ENCODE measurements at places on chromosomes 3 and 15.

- no peak for DNase-seq
These were observed 1298.5 kb downstream of the ROBO2 start for GRCh38 chr3:78338405-78338804.

DNA sequence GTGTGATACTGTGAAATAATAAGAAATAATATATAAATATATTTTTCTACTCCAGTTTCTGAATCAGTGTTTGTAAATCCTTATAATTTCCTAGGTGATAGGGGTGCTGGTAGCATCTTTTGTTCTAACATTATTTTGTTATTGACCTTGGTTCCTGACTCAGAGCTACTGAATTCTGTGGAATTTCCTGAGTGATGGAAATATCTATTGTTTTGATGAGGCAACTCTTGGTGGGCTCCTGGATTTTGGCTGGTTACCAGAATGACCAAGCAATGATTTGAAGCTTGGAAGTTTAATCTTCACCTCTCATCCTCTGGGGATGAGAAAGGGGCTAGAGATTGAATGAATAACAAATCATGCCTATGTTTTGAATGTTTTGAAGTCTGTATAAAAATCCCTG, 377.3 kb downstream of the LPP start:
- no peak for DNase-seq

- no peak for DNase-seq
These were observed 104.7 kb upstream of the NR2F2 start for GRCh38 chr15:96225642-96226259.

GRCh38 chr15:51589881-51590568, 32.5 kb downstream of the DMXL2 start:
- DNase-seq, result no peak

GRCh38 chr3:191592105-191592504, 131.1 kb downstream of the PYDC2 start:
- DNase-seq, result no peak

DNA sequence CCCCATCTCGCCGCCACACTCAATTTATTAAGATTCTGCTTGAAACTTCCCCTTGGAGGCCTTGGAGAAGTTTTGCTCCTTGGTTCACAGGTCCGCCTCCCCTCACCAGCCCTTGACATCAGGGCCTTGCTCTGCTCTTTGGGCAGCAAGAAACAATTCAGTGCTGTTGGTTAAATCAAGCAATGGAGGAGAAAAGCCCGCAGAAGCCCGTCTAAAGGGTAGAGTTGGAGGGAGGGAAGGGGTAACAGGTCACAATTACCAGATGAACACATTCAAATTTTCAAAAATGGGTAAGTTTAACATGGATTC, 429 bp downstream of the PARP9 start:
- DNase-seq, result no peak

- DNase-seq, result no peak
These were observed 56.1 kb upstream of the WNT5A start for GRCh38 chr3:55543181-55543614.

- no peak for DNase-seq
These were observed 223.2 kb upstream of the HES1 start for GRCh38 chr3:193912621-193913178.

- no peak for DNase-seq
These were observed 31.9 kb downstream of the UBE2E1 start for GRCh38 chr3:23837691-23838090.

- DNase-seq, result no peak
These were observed 124.0 kb downstream of the NTRK3 start for GRCh38 chr15:88132499-88132898.

- no peak for DNase-seq
These were observed 169.5 kb downstream of the PLD1 start for GRCh38 chr3:171640520-171641412.

DNA sequence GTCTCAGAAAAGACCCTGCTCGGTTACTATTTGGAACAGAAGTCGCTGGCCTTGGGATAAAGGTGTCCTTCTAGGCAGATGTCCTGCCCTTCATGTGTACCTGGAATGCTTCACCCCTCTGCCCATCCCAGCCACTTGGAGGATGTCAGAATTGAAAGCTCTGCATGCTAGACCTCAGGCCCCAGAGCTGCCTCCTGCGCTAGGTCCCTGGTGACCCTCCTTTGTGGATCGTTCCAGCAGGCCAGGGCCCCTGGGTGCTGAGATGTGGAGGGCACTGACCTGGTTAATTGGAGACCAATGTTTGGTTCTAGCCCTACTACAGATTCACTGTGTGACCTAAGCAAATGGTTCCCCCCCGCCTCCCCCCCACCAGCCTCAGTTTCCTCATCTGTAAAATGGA, 2.7 kb upstream of the CTSH start:
- no peak for DNase-seq

GRCh38 chr15:60531801-60532200, 52.9 kb upstream of the ICE2 start:
- DNase-seq, result no peak

- no peak for DNase-seq
These were observed 108.8 kb downstream of the PLOD2 start for GRCh38 chr3:146052056-146052790.

DNA sequence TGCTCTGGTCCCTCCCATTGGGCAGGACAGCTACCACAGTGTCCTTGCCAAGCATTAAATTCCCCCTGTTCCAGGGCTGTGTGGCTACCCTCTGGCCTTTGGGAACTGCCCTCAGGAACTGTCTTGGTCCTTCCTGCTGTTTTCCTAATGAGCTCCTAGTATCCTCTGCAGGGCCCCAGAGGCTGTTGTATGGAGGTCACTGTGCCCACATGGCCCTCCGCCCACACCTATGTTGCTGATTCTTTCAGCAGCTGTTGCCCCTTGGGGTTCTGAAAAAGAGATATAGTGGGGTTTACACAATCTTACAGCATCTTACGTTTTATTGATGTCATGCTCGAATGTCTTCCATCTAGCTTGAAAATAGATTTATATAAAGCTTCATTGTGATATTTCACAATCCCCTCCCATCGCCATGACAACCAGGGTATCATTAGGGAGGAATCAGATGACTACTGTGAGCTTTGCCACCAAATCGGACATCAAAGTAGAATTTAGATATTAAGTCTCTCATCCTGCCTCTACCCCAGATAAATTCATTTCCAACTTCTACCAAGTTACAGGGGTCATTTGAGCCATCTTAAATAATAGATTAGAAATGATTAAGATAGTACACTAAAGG, 97.1 kb upstream of the NR2E3 start:
- no peak for DNase-seq

DNA sequence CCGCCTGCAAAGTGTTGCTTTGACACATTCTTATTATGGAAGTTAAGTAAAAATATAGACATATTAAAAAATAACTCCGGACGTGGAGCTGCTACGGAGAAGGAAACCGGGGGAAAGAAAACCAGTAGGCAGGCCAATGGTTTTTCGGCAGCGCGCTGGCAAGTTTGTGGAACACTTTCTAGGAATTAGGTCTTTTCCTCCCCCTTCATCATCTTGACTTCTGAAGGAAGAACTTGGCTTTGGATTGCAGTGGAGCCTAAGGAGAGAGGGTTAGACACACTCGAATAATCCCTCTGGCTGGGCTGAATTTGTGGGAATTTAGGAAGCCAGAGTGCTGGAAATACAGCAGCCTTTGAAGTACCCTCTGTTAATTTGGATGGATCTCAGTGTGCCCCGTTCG, 317 bp downstream of the ROBO2 start:
- DNase-seq, result no peak

DNA sequence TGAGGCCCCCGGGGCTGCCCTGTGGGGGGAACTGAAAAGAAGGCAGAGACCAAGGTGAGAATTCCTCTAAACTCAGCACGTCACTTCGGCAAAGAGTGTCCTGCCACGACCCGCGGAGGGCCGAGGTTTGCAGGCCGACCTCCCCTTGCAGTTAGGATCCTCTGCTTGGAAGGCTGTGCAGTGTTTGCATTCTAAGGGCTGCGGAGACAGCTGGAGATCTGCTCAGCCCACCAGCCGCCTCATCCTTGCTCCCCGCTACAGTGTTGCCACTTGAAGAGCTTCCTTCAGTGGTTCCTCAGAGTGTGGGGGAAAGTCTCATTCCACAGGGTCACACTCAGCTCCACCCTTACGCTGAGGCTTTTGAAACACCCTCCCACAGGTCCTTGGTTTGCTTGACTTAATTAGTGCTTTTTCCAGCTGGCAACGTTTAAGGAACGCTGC, 10.8 kb downstream of the SLC51A start:
- no peak for DNase-seq

DNA sequence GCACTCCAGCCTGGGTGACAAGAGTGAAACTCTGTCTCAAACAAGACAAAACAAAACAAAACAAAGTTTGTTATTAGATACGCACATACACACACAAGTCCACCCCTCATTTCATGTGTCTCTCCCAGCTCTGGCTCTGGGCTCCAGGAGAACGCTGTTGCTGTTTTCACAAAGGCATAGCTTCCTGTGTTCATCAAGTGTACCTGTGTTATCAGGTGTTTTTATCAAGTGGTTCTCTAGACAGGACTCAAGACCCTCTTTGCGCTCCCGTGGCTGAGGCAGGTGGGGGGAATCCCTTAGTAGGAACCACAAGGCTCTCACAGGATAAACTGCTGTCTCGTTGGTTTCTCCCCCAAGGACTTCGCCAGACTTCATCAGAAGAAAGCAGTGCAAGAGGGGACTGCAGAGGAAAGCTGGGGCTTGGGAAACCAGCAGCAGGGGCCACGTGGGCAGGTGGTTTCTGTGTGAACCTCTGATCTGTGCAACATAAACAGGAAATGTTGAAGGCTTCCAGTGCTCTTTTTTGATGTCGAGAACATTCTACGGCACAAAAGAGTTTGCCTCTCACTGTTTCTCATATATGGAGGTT, 6.9 kb upstream of the PPP1R2 start:
- no peak for DNase-seq

DNA sequence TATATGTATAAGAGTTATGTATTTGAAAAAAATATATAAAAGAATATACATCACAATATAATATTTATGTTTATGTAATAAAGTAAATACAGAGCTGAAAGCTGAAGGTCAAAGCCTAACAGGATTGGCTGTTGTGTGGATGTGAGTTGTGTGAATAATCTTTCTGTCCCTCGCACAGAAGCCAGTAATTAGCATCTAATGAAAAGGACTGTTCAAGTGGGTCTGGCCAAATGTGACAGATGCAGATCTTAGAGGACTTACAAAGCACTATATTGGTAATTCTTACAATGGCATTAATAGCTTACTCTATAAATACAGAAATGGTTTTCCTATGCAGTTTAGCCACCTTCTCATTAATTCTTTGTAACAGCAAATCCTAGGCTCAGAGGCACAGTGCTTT, 2.4 kb downstream of the MKRN3 start:
- no peak for DNase-seq

GRCh38 chr3:55634345-55634744, 147.2 kb upstream of the WNT5A start:
- no peak for DNase-seq

- no peak for DNase-seq
These were observed 20.5 kb downstream of the DNASE1L3 start for GRCh38 chr3:58190291-58190690.

- DNase-seq, result no peak
These were observed 40.3 kb downstream of the ABHD2 start for GRCh38 chr15:89128320-89129122.

DNA sequence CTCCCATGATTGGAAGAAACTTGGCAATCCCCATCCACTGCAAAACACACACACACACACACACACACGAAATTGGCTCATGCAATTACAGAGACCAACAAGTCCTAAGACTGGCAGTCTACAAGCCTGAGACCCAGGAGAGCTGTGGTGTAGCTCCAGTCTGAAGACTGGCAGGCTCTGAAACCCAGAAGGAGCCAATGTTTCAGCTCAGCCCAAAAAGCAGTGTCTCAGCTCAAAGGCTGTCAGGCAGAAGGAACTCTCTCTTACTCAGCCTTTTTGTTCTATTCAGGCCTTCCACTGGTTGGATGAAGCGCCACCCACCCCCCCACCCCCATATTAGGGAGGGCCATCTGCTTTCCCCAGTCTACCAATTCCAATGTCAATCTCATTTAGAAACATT, 32.1 kb downstream of the MESD start:
- no peak for DNase-seq

- no peak for DNase-seq
These were observed 56.5 kb downstream of the HEG1 start for GRCh38 chr3:124999317-124999716.

DNA sequence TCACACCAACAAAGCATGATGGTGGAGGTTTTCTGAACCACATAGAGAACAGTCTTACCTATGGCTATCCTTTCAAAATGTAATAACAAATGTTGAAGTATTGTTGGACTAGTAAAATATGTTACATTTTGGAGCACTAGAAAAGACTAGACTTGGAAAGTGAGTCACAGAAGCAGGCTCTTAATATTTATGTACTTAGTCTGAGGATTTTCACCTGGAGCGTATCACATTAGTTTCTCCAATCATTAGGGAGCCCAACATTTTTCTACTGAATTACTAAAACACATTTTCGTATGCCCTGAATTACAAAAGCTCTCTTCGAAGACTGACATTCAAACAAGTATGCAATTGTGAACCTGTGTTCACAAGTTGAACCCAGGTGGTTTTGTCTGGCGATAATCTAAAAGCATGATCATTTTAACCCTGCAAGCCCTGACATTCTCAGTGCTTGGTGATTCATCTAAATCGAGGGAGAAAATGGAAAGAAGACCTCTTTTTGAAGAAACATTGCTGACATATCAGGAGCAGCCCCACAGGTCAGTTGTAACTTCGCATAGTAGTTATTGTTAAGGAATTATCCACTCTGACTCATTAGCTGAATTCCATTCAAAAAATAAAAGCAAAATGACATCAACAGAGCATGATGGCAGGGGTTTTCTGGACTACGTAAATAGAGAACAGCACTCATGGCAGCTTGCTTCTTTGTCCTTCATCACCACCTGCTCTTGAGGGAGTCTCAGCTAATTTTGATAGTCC, 679.8 kb upstream of the NECTIN3 start:
- DNase-seq, result no peak

GRCh38 chr3:78734048-78734637, 1033.7 kb downstream of the ROBO1 start:
- DNase-seq, result peak; percentile 50

DNA sequence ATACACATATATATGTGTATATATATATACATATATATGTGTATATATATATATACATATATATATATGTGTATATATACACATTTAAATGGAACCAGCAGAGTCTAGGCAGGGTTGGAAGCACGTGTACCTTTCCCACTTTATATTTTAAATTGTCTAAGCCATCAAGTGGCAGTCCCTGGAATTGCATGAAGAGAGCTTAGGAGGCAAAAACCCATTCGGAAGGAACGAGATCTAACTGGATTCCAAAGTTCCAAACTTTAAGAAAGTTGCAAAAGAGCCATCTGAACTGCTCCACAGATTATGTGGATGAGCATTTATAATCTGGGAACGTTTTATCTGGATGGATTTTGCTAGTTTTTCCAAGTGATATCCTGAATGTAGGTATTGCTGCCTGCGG, 186.5 kb downstream of the FOXP1 start:
- no peak for DNase-seq

- no peak for DNase-seq
These were observed 171.0 kb downstream of the TPRG1 start for GRCh38 chr3:189342811-189343210.

DNA sequence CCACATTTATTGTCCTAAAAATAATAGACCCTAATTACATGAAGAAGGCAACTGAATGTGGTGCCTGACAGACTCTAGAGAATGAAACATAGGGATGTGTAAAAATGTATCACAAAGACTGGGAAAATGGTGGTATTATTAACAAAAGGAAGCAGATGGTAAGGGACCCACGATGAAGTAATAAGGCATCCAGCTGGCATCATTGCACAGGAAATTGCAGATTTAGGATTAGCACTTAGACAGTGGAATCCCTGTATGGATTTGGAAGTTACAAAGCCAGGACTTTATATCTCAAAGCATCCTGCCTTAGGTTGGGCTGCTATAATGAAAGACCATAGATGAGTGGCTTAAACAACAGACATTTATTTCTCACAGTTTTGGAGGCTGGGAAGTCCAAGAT, 104.3 kb downstream of the PPM1L start:
- DNase-seq, result peak; percentile 75

All from DMS 273 treated with DMSO at 0.1 percent for 48 hours (cell line).